ENCODE measurements at places on chromosomes 6 and 20.

GRCh38 chr6:139270249-139270648 lies 21.5 kb downstream of the TXLNB start:
- no peak for DNase-seq

- no peak for DNase-seq
Measured at GRCh38 chr6:39203436-39204159, 25.7 kb downstream of the KCNK5 start.

GRCh38 chr20:62313460-62314338 lies 10.9 kb downstream of the ADRM1 start:
- DNase-seq, result no peak

GRCh38 chr20:41998539-41999341 lies 380.6 kb upstream of the CHD6 start:
- no peak for DNase-seq

- DNase-seq, result no peak
Measured at GRCh38 chr20:20174089-20174835, 121.9 kb downstream of the CFAP61 start.

DNA sequence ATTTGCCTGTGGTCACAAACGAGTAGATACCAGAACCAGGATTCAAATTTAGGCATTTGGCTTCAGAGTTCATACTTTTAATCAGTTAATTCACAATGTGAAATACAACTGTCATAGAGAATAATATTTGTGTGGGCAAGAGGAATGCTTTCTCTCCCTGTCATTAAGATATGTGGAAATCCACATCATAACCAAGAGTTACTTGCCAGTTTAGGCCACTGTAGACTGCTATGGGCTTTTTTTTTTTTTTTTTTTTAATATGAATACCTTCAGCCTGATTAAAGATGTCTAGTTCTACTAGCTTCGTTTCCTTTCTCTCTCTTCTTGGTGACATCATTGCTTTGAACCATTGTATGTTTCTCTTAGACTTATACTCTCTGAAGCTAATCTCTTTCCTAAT lies 244.9 kb downstream of the ZFAND3 start:
- DNase-seq, result no peak

DNA sequence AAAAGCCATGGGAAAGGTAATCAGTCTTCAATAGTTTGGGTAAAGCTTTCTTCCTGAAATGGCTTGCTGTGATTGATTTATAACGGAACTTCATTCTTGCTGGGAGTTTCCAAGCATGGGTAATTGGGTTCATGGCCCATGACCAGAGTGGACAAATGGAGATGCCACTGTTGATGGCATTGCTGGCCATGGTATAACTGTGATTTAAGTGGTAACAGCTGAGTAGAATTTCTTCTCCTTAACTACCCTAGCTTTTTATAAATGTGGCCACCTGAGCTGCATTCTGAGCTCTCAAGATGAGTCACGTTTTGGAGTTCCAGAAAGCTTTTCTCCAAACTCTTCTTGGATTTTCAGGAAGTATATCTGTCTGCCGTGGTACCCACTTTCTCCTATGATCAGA lies 39.9 kb upstream of the SNRPB2 start:
- DNase-seq, result no peak

- DNase-seq, result peak; percentile 57
Measured at GRCh38 chr6:150068720-150069648, at the start of gene ULBP3. TSS of gene ULBP3 (minus strand) at chr6:150069121. CDS start at chr6:150069066, 55 bp downstream.
